ENCODE measurements at places on chromosomes 16 and 17.

GRCh38 chr16:12425134-12425941 is 378.3 kb downstream of the CPPED1 start:
- no peak for DNase-seq

- no peak for DNase-seq
Observed at GRCh38 chr16:143456-143855, 5.0 kb upstream of the NPRL3 start.

GRCh38 chr16:78929841-78930240 is 670.7 kb downstream of the MAF start:
- DNase-seq: no peak

DNA sequence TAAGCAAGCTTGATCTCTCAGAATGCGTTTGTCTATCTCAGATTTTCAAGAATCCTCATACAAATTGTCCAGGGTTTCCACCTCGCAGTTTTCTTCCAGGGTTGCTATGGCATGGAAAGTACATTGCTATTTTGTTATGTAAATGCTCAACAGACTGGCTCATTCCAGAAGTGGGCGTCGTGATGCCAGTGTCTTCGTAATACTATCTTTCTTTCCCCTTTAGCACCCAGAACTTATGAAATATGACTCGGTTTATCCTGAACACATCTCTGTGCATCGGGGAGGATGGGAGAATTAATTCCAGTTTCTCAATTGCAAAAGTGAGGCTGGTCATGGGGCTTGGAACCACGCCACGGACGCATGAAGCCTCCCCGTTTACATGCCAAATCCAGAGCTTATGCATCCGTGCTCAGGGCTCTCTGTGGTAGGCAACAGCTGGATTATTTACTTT is 405.0 kb downstream of the WWOX start:
- no peak for DNase-seq

GRCh38 chr17:8041249-8041928 is 2.5 kb downstream of the ALOX15B start:
- peak; percentile 56 for DNase-seq

DNA sequence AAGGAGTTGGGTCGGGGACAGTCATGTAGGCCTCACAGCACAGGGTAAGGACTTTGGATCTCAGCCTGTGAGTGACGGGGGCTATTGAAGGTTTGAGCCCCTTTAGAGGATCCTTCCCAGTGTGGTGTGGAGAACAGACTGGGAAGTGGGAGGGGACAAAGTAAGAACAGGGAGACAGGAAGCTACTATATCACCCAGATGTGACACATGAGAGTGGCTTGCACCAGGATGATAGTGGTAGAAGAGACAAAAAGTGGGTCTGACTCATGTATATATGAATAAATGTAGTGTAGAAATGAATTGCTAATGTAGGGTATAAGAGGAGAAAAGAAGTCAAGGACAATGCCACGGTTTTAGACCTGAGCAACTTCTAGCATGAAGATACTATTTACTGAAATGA is 4.5 kb downstream of the NUP93 start:
- DNase-seq: no peak

DNA sequence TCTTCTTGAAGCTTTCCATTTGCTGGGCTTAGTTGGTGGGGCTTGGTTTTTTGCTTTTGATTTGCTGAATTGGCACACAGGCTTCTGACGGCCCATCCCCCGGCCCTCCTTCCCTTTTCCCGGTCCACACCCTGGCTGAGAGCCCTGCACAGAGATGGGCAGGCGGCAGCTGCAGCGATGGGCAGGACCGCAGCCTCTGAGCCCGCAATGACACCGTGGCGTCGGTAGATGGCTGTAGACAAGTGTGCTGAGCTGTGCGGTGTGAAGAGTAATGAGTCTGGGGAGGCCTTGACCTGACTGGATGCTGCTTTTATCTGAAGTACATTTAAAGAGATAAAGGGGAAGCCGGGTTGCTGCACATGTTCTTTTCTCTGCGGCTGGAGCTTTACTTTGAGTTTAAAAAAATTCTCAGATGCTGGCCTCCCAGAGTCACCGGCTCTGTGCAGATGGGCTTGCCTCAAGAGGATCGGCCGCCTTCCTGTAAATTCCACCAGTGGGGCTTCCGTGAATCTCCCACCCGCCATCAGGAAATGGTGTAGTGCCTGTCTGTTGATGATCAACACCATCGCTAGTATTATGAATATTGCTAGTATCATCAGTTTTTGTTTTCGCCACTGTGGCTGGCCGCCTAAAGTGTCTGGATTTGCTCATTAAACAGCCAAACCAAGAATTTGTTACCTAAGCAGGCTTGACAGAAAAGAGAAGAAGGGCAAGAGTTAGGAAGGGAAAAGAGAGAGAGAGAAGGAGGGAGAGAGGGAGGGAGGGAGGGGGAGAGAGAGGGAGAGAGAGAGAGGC is 245.6 kb upstream of the RBFOX1 start:
- DNase-seq: peak; percentile 0

- DNase-seq: no peak
Observed at GRCh38 chr17:310111-311010, 42.2 kb downstream of the RPH3AL start.

DNA sequence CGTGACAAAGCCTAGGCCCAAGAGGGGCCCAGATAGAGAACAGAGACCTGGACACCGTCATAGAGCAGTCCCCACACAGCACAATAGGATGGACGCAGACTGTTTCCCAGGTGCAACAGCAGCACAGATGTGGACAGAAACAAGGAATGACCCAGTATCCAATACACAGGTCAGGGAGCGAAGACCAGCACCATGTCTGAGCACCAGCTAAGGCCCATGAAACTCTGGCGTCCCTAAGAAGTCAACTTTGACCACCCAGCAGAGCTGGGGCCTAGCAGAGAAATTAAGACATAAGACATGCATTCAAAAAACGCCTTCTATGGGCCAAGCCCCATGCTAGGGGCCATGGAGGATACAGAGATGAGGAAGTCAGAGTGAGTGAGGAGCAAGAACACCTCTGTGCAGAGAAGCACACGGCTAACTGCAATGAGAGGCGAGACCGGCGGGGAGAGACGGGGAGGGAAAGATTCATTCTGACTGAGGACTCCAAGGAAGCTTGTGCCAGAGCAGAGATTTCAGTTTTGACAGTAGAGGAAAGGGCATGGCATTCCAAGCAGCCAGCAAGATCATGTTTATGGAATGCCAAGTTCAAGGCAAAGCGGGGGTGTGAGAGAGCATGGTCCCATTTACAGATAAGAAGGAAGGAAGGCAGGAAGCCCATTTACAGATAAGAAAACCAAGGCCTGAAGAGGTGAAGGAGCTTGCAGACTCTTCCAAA is 50.8 kb downstream of the PITPNM3 start:
- DNase-seq: no peak

- DNase-seq: no peak
Observed at GRCh38 chr16:12752159-12752558, 51.5 kb downstream of the CPPED1 start.

GRCh38 chr16:64866021-64866420 is 255.8 kb downstream of the CDH11 start:
- no peak for DNase-seq

GRCh38 chr17:39775031-39775430 is 37.3 kb downstream of the GRB7 start:
- DNase-seq: no peak

GRCh38 chr17:76281573-76282371 is 16.6 kb downstream of the UBALD2 start:
- DNase-seq: no peak

- DNase-seq: peak; percentile 35
Observed at GRCh38 chr17:50834429-50835300, 721 bp upstream of the WFIKKN2 start.

DNA sequence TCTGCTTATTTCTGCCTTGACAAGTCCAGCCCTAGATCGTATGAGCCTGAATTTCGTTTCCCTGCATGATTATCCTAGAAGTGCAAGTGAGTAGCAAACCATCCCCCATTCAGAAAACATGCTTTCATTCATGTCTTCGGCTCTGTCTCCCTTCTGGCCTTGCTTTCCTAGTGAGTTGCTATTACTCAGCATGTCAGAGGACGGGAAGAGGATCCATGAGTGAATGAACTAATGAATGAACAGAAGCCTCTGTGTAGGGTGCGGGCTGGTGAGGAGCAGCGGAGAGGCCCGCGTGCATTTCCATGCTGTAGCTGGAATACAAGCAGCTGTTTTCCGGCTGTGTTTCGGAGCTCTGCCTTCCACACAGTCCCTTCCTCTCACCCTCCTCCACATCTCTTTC is 155.7 kb upstream of the NOL11 start:
- DNase-seq: no peak

DNA sequence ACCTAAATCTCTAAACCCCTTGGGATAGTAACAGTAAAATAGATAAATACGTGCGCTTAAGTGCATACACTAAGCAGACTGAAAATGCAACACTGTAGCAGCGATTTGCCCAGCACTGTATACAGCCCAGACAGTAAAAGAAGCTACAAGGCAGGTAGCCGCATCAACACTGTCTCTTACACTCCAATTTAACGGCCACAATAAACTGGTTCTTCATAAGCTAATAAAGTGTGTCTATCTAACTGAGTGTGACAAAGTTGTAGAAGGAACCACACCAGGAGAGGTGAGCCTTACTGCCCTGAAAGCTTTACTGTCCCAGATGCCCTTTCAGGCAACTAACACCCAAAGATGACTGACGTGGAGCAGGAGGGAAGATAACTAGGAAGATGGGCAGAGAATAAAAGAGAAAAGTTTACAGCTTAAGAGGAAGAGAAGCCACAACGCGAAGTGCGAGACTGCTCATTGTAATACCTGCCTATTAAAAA is 847 bp downstream of the ZDHHC7 start:
- no peak for DNase-seq

GRCh38 chr17:62619417-62620155 is 7.9 kb upstream of the MRC2 start:
- no peak for DNase-seq

- DNase-seq: peak; percentile 29
Observed at GRCh38 chr16:87278191-87279093, 38.8 kb downstream of the C16orf95 start.

GRCh38 chr17:82876602-82877379 is 37.0 kb upstream of the ZNF750 start:
- peak; percentile 64 for DNase-seq

GRCh38 chr17:77324227-77324626 is 183.5 kb downstream of the SEC14L1 start:
- DNase-seq: no peak

GRCh38 chr16:29820271-29820701 is at the start of gene MVP:
MVP (plus strand) TSS chr16:29820462; CDS start chr16:29830550, 10,088 bp downstream.
- DNase-seq: peak; percentile 38

DNA sequence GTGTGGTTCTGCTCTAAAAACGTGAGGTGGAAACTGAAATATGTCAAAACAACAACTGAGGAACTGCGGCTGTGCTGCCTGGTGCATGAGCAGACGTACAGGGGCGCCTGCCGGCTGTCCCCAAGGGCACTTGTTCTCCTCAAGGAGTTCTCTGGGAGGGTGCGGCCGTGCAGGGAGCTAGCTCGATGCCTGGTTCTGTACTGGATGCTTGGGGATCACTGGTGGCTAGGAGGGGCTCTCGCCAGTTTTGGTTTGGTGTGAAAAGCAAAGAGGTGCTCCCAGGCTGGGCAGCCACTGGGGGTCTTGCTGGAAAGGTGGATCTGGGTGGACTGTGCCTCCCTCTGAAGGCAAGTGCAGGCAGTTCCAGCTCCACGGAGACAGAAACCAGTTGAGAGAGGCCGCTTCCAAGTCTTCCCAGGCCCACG is 41.9 kb upstream of the ATP2A3 start:
- no peak for DNase-seq

DNA sequence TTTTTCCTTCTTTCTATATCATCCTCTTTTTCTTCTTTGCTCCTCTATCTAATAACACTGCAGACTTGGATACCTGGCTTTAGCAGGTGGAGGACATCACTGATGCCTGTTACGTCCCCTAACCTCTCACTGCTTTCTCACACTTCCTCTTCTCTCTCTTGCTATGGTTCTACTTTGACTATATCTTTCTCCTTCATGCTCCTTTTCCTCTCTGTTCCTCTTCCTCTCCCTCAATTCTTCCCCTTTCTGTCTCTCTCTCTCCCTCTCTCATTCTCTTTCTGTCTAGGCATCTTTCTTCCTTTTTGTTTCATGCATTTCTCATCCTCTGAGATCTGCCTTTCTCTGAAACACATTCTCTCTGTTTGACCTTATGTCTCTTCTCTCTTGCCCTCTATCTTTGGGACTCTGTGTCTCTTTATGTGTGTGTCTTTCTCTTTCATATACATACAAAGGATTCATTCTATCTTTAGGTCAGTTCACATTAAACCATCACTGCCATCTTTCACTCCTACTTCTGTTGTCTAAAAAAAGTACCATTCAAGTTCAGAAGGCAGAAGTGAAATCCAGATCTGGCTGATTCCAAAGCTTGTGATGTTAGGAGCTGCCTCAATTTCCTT is 353.7 kb downstream of the SHISA9 start:
- no peak for DNase-seq

GRCh38 chr16:78513838-78514237 is 414.4 kb downstream of the WWOX start:
- DNase-seq: no peak

DNA sequence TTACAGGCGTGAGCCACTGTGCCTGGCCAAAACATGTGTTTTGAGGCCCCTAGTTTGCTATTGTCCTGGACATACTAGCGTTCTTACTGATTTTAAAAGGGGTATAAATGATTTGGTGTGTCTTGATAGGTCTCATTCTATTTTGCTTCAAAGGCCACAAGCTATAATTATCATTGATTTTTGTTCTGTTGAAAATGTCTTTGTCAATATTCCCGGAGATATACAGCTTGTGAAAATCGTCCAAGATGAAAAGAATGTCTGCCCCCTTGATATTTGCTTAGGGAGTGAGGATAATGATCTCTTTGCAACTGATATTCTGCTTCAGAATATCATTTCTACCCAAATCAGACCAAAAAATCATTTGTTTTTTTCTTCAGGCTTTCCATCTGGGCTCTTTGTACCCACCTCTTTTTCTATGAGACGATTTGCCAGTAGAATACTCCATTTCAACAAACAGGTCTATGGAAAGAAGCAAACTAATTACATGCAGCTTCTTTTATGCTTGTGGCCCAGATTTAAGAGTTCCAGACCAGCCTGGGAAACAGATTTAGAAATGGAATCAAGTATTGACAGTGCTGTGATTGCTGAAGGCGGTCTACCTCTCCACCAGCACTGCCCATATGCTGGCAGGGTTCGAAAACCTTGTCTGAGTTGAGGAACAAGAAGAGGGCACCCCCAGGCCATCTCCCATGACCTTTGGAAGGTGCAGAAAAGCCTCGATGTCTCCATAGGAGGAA is 14.1 kb upstream of the ST6GALNAC1 start:
- DNase-seq: no peak

GRCh38 chr16:14454391-14454790 is 175.7 kb downstream of the PARN start:
- DNase-seq: no peak

DNA sequence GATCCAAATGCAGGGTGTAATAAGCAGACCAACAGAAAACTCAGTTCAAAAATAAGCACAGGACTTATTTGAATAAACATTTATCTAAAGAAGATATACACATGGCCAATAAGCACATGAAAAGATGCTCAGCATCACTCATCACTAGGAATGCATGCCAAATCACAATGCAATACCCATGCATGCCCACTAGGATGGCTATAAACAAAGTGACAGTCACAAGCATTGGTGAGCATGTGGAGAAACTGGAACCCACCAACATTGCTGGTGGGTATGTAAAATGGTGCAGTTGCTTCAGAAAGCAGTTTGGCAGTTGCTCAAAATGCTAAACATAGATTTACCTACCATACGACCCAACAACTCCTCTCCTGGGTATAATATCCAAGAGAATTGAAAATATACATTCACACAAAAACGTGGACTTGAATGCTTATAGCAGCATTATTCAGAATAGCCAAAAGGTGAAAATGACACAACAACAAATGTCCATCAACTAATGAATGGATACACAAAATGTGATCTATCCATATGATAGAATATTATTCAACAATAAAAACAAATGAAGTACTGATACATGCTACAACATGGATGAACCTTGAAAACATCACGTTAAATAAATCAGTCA is 20.1 kb downstream of the UBE2O start:
- no peak for DNase-seq
